ENCODE measurements at places on chromosomes 6 and 20.

DNA sequence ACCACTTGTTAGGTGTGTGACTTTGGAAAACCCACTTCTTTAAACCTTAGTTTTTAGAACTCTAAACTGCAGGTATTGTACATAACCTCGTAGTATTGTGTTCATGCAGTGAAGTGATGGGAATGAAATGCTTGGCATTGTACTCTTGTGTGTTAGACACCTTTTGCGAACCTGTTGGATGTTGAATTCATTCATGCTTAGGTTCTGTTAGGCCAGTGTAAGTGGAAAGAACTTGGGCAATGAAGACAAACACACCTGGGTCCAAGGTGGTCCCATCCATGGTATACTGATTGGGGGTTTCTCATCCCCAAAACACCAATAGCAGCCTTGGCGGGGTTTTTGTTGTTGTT, 1.2 kb downstream of the ANKRD6 start:
- DNase-seq, result no peak

DNA sequence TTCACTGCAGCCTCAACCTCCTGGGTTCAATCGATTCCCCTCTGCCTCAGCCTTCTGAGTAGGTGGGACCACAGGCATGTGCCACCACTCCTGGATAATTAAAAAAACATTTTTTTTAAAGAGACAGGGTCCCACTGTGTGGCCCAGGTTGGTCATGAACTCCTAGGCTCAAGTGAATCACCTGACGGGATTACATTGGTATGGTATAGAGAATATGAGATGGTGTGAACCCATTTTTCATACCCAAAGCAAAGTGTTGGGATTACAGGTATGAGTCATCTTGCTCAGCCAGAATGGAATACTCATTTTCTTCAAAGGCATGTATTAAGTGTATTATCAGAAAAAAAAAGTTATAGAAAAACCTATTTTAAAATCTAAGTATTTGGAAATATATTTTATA, 114.2 kb downstream of the AHI1 start:
- DNase-seq, result peak; percentile 1

DNA sequence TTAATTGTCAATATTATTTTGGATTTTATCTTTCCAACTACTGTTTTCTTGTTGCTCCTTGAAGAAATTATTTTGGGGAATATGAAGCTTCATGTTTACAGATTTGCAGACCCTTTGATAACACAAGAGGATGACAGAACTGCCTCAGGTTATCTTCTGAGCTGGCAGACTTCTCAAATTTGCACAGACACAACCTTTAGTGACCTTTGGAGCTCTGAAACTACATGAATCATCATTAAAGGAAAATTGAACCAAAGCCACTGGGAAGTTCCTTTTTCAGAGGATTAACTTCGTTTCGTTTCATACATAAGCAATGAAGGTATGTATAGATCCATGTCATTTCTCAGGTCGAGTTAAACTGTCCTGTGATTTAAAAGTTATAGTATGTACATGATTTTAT, 85.9 kb downstream of the FBXO5 start:
- no peak for DNase-seq

DNA sequence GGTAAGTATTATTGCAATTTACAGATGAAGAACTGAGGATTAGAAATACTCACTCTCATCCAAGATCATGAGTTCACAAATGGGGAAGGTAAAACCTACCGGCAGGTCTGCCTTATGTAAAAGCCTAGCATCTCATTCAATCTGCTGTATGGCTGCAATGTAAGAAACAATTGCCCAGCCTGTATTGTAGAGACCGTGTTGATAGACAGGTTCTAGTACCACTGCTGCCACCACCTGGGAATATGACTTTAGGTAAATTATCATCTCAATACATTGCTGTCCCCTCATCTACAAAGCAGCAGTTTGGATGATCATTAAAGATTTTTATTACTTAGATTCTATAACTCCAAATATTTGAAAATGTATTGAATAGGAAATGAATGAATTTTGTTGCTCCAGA, 23.3 kb upstream of the ARHGAP18 start:
- DNase-seq, result no peak

DNA sequence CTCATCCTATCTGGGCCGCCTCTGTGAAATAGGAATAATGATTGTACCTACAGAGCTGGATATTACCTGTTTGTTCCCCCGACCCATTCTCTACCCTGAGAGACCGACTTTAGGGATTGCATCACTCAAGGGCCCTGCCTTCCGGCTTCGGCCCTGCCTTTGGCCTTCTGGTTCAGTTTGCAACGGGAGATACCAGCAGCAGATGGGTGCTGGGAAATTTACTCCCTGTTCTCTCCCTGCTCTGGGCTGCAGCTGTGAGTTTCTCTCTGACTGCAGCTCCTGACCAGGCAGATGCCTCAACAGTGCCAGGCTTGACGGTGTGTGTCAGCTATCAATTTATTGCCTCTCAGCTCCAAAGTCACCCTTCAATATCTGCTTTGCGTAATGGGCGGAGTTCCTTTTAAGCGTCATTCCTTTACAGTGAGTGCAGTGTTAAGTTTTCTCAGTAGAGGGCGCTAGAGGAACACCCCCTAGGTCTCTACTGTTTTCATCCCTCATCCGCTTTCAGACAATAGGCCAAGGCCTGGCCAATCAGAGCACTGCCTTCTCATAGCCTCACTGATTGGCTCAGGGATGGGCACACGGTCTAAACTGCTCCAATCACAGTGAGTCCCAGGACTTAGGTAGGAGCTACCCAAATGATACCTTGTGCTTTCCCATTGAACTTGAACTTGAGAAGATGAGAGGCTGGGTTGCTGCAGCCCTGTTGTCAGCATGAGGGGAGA, 30.0 kb downstream of the KCNG1 start:
- peak; percentile 86 for DNase-seq
